Tongue (tissue), 3 donors: ENCODE measurements at places on chromosomes 5 and 9. TPM values are rescaled to one million over a fixed set of nuclear protein-coding genes. Genes with fewer than 3 reads are reported as not detected.

- no peak for DNase-seq
Observed at GRCh38 chr5:9054322-9054721, 491.6 kb downstream of the SEMA5A start.

GRCh38 chr9:117783828-117784227 is 79.6 kb downstream of the TLR4 start:
- DNase-seq: no peak

SLF1 gene
- total RNA-seq: 22.3 TPM

DNA sequence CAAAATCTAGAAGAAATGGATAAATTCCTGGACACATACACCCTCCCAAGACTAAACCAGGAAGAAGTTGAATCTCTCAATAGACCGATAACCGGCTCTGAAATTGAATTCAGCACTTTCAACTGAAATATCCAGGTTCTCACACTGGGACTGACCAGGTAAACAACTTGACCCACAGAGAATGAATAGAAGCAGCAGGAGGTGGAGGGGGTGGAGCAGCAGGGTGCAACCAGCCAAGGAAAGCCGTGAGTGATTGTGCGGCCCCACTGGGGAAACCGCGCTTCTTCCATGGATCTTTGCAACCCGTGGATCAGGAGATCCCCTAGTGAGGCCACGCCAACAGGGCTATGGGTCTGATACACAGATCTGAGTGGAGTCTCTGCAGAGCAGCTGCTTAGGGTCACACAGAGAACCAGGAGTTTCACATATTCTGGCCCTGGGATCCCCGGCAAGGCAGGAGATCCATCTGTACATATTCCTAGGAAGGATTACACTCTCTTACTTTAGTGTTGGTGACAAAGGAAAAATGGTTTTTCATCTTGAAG is 181.5 kb downstream of the SLCO4C1 start:
- DNase-seq: no peak

OTULIN gene
- 43.1 TPM for total RNA-seq
